Uterus (tissue), 4 donors: ENCODE measurements at places on chromosomes 7 and 10. TPM values are rescaled to one million over a fixed set of nuclear protein-coding genes. Genes with fewer than 3 reads are reported as not detected.

DNA sequence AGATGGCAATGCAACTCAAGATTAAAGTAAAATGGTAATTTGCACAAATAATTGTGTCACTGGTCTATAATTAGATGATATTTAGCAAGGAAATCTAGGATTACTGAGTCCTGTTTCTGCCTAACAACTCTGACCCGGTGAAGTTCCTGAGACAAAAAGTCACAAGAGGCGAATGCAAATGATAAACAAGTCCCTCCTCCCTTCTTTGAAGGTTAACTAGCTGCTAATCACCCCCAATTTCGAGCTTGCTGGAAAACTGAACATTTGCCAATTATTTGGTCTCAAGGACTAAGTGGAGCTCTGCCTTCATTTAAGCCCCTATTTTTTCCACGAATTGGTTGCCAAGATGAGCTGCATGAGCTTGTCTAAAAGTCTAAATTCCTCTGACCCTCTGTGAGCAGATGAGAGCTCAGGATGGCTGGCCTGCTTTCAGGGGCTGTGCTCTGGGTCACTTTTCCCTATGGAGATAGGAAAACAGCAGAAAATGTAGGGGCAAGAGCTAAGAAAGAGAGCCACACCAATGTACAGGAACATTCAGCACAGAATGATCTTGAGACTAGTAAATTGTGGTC, 127.3 kb downstream of the MBL2 start:
- no peak overlapping the region for H3K4me3 ChIP-seq
- no peaks in the 10 kb centered on the region for H3K36me3 ChIP-seq
- H3K4me1 ChIP-seq = no peaks in the 10 kb centered on the region
- no peak for DNase-seq
- H3K27ac ChIP-seq = no peak overlapping the region
- no peaks in the 10 kb centered on the region for H3K27me3 ChIP-seq

GRCh38 chr7:94394437-94395140, at the start of gene COL1A2:
TSS of gene COL1A2 (plus strand) at chr7:94394895. CDS start at chr7:94395032, 137 bp downstream.
- no peaks in the 10 kb centered on the region for H3K4me1 ChIP-seq
- H3K27ac ChIP-seq = peak within 1 kb of the TSS; percentile 98
- H3K36me3 ChIP-seq = no peaks in the 10 kb centered on the region
- H3K4me3 ChIP-seq = peak within 1 kb of the TSS; percentile 64
- peak; percentile 89 for DNase-seq

DNA sequence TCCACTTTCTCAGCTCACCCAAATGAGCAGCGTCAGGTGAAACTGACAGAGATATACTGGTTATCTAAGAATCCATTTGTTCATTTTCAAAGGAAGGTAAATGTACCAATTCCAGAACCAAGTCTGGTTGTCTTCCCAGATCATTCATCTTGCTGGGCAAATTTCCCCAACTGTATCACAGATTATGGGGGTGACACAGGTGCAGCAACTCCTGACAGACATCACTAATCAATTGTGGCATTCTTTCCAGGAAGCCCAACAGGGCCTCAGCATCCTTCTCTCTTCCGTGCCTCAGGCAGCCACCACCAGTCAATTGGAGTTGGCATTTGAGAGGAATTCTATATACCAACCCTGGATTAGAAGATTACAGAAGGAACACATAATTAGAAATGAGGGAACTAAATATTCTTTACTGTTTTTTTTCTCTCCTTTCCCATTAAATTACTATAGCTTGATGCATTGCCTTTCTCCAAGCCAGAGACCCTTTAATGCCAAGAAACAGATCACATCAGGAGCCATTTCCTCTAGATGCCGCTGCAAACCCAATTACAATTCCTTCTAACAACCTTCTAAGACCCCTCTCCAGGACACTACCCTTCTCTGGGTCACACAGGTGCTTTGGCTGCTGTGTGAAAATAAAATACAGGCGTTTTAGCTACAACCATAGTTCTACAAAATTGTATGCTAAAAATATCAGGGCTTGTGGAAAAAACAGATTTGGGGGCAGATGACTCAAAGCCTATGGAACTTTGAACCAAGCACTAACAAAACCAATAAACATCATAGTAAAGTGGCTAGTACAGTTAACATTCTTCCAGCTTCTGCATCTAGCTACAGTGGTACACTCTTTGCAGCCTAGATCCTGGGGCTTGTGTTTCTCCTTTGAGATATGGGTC, 291.6 kb downstream of the RNLS start:
- no peaks in the 10 kb centered on the region for H3K36me3 ChIP-seq
- H3K4me3 ChIP-seq = no peak overlapping the region
- no peak overlapping the region for H3K27ac ChIP-seq
- DNase-seq = no peak
- no peaks in the 10 kb centered on the region for H3K27me3 ChIP-seq

DNA sequence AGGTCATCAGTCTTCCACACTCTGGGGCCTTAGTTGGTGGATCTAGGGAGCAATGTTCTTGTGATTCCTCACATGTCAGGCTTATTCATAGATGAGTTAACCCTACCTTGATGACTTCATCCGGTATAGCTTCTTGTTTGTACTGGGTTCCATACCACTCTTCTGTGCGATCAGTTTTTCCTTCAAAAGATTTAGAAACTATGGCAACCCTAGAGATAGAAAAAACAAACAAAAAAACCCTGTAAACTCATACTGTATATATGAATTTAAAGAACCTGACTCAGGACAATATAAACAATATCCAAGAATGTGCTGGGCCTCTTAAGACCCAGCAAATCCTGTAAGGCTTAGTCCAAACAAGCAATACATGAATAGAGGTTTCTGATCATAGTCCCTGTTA, 83.5 kb downstream of the IDE start:
- no peak for DNase-seq
- no peak overlapping the region for H3K27ac ChIP-seq
- H3K36me3 ChIP-seq = no peaks in the 10 kb centered on the region
- no peaks in the 10 kb centered on the region for H3K4me1 ChIP-seq
- no peak overlapping the region for H3K4me3 ChIP-seq

ZPBP gene
- total RNA-seq = not detected

DNA sequence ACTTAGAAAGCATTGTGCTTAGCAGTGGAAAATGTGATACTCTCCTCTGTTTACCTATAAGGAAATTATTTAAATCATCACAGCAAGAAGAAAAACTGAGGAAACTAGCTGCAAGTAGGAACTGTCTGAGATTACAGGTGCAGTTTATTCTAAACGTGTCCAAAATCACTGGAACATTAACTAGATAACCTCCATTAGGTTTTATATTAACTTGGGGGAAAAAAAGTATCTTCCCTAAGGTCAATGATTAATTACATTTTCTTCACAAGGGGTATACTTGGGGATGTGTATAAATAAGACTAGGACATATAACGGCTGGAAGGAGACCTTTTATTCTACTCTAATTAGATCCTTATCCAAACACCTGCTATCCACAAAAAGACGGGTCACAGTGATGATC, 3.7 kb downstream of the GOT1 start:
- no peaks in the 10 kb centered on the region for H3K27me3 ChIP-seq
- no peaks in the 10 kb centered on the region for H3K4me1 ChIP-seq
- no peak overlapping the region for H3K4me3 ChIP-seq
- no peak for DNase-seq
- no peak overlapping the region for H3K27ac ChIP-seq

VAX1 gene
- not detected for total RNA-seq

GRCh38 chr7:85573346-85573745, 386.5 kb upstream of the SEMA3D start:
- H3K27ac ChIP-seq = no peak overlapping the region
- no peak for DNase-seq
- H3K27me3 ChIP-seq = no peaks in the 10 kb centered on the region
- H3K36me3 ChIP-seq = no peaks in the 10 kb centered on the region
- H3K4me1 ChIP-seq = no peaks in the 10 kb centered on the region

DNA sequence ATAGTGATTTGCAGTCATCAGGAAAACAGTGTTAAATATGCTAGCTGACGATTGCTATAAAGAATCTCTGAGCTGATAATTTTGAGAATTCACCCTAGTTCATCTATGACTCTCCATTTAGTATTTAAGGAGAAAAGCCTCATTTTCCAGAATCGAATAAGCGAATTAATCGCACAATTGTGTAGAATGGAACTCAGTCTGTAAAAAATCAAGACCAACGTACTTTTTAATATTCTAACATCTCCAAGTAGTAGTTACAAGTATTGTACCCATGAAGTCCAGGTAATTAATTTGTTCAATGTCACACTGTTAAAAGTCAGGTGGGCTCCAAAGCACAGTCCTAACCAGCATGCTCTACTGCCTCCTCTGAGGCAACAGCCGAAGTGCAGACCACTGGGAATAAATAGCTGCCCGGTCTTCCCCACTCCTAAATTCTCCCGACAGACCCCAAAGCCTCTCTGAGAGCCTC, 380 bp upstream of the AGBL3 start:
- no peaks in the 10 kb centered on the region for H3K27me3 ChIP-seq
- H3K36me3 ChIP-seq = no peaks in the 10 kb centered on the region

- no peak overlapping the region for H3K4me3 ChIP-seq
- DNase-seq = no peak
- H3K27ac ChIP-seq = peak overlapping the region; percentile 63
- no peaks in the 10 kb centered on the region for H3K27me3 ChIP-seq
- no peaks in the 10 kb centered on the region for H3K4me1 ChIP-seq
Measured at GRCh38 chr10:60828489-60828852, 50.2 kb downstream of the CDK1 start.

GRCh38 chr7:150937848-150938561, 40.1 kb downstream of the KCNH2 start:
- H3K36me3 ChIP-seq = no peaks in the 10 kb centered on the region
- DNase-seq = no peak
- no peaks in the 10 kb centered on the region for H3K27me3 ChIP-seq
- H3K27ac ChIP-seq = no peak overlapping the region
- H3K4me3 ChIP-seq = no peak overlapping the region

GJC3 gene
- not detected for total RNA-seq

DNA sequence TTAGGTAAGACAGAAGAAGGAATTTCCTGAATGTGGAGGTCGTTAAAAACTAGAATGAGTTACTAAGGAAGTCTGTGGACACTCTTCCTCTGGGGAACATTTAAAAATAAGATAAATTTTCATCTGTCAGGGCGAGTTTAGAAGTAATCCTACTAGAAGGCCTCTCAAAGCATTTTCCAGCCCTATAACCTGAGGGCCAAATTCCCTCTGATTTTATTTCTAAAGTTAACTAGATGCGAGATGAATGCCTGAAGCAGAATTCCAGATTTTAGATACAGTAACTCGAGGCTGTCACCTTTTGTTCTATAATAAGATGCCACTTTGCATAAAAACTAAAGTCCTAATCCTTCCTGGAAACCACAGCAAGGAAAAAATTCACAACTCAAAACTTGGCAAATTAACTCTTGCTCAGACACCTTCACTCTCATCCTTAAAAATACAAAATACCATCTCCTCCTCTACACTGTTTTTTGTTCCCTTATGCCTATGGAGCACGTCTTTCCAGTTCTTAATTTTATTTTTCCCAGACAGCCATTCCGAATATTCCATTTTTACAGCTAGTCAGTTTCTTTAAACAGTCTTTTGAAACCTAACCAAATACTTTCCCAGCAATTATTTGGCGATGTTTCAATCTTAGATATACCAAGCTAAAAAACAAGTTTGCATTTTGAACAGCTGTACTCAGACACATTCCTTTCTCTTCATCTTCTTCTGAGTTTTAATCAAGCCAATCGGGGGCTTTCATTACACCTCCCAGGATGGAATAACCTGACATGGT, 420.7 kb upstream of the NFE2L3 start:
- H3K27ac ChIP-seq = peak overlapping the region; percentile 93
- H3K36me3 ChIP-seq = no peaks in the 10 kb centered on the region
- no peak overlapping the region for H3K4me3 ChIP-seq
- H3K4me1 ChIP-seq = no peaks in the 10 kb centered on the region
- DNase-seq = no peak

DNA sequence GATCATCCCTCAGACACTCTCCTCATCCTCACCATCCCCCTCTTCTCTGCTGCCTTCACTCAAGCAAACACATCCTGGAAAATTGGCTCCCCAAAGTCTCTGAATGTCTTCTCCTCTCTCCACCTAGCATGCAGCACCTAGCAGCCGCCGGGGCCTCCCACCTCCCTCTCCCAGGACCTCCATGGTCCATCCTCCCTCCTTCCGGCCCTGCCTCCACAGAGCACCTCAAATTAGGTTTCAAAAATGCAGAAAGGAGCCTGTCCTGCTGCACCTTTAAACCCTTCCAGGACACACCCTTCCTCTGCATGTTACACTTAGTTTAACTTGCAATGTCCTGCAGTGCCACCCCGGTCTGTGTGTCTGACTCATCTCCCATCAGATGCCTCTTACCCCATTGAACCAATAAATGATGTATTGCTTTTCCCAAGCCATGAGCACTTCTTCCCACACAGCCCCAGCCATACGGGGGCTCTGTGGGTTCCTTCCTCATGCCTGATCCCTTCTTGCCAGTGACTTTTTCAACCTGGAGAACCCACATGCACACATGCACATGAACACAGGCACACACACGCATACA, 582.5 kb upstream of the MGMT start:
- no peak overlapping the region for H3K4me3 ChIP-seq
- H3K4me1 ChIP-seq = no peaks in the 10 kb centered on the region
- H3K27ac ChIP-seq = no peak overlapping the region
- DNase-seq = no peak
- H3K27me3 ChIP-seq = no peaks in the 10 kb centered on the region
- H3K36me3 ChIP-seq = no peaks in the 10 kb centered on the region

- H3K4me1 ChIP-seq = no peaks in the 10 kb centered on the region
- no peak overlapping the region for H3K27ac ChIP-seq
- no peaks in the 10 kb centered on the region for H3K36me3 ChIP-seq
- H3K4me3 ChIP-seq = no peak overlapping the region
- DNase-seq = no peak
Measured at GRCh38 chr7:79284211-79284610, 169.3 kb downstream of the MAGI2 start.
